ENCODE measurements at places on chromosomes 7 and 10. TPM values are rescaled to one million over a fixed set of nuclear protein-coding genes. Genes with fewer than 3 reads are reported as not detected.

PTPRE gene
- 4.7 TPM for total RNA-seq

LIPK gene
- total RNA-seq = not detected

AZGP1 gene
- total RNA-seq = not detected

HIP1 gene
- total RNA-seq = 29.3 TPM

NDUFB8 gene
- total RNA-seq = 197 TPM

TSPAN33 gene
- total RNA-seq = 12.6 TPM

DNAAF5 gene
- 79.0 TPM for total RNA-seq

SVOPL gene
- not detected for total RNA-seq

CDH23 gene
- total RNA-seq = 0.29 TPM

SKAP2 gene
- total RNA-seq = 33.7 TPM

TMEM178B gene
- 0.50 TPM for total RNA-seq

ANKRD61 gene
- total RNA-seq = not detected

CTAGE8 gene
- not detected for total RNA-seq

OR2A1 gene
- not detected for total RNA-seq

GPRIN2 gene
- total RNA-seq = not detected

HOXA2 gene
- total RNA-seq = 0.17 TPM

LRRC4 gene
- total RNA-seq = 0.50 TPM

HOXA5 gene
- 0.98 TPM for total RNA-seq

TAS2R3 gene
- total RNA-seq = not detected

CALCR gene
- total RNA-seq = 0.98 TPM

COL26A1 gene
- not detected for total RNA-seq

CNTNAP2 gene
- not detected for total RNA-seq

All from A172 (cell line).